Stimulated activated CD4-positive, alpha-beta T cell treated with anti-CD3 and anti-CD28 coated beads, Interleukin-1b, Interleukin-23, amount 100 ng/mL, for 1 hour (primary cell): ENCODE measurements at places on chromosomes 13 and 19.

- no peak for DNase-seq
Observed at GRCh38 chr19:2887391-2887914, 13.3 kb upstream of the ZNF57 start.

DNA sequence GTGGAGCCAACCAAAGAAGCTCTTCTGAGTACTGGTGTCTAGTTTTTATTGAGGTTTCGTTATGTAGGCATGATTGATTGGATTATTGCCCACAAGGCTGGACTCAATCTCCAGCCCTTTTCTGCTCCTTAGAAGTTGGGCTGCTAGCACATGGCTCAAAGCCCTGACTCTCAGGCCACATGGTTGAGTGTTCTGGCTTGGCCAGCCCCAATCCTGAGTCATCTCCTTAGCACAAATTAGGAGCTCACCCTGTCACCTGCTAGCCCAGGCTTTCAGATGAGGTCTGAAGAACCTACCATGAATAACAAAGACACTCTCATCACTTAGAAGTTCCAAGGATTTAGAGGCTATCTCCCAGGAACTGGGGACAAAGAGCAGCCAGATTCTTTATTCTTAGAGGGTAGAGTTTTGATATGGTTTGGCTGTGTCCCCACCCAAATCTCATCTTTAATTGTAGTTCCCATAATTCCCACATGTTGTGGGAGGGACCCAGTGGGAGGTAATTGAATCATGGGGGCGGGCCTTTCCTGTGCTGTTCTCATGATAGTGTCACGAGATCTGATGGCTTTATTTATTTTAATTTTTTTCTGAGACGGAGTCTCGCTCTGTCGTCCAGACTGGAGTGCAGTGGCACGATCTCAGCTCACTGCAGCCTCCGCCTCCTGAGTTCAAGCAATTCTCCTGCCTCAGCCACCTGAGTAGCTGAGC, 11.3 kb downstream of the DPY19L3 start:
- no peak for DNase-seq

DNA sequence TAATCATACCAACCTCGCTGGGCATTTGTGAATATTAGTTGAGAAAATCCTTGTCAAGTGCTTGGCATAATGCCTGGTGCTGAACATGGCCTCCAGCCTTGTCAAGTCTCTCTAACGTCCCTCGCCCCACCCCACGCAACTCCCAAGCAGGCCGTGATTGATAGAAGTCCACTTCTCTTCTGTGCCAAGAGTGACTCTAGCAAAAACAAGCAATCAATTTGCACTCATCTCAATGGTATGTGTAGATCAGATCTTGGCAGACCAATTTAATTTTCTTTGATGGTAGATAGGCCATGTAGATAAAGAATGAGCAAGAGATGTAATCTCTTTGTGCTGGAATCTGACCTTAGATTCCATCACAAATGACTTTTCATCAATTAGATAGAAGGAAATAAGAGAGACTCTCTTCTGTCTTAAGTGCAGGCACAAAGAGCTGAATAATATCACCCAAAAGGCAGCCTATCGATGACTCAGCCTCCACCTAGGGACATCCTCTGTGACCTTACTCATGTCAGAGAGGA, 31.0 kb upstream of the KATNAL1 start:
- no peak for DNase-seq

GRCh38 chr13:43306372-43306771, 283.0 kb downstream of the DNAJC15 start:
- no peak for DNase-seq

GRCh38 chr13:32845952-32846950, 170.0 kb upstream of the KL start:
- no peak for DNase-seq

GRCh38 chr19:5225486-5226345, 114.9 kb downstream of the PTPRS start:
- DNase-seq: no peak

DNA sequence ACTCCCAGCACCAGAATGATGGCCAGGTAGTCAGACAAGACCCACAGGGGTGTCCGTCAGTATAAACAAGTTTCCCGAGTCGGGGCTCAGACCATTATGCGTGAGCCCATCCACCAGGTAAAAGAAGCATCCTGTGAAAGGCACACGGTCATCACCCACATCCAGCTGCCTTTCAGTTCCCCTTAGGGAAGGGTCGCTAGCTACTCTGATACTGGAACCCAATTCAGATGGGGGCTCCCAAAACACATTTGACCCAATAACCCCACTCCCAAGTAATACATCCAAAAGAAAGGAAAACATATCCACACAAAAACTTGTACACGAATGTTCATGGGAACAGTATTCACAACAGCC, 66.8 kb downstream of the STK24 start:
- DNase-seq: no peak

DNA sequence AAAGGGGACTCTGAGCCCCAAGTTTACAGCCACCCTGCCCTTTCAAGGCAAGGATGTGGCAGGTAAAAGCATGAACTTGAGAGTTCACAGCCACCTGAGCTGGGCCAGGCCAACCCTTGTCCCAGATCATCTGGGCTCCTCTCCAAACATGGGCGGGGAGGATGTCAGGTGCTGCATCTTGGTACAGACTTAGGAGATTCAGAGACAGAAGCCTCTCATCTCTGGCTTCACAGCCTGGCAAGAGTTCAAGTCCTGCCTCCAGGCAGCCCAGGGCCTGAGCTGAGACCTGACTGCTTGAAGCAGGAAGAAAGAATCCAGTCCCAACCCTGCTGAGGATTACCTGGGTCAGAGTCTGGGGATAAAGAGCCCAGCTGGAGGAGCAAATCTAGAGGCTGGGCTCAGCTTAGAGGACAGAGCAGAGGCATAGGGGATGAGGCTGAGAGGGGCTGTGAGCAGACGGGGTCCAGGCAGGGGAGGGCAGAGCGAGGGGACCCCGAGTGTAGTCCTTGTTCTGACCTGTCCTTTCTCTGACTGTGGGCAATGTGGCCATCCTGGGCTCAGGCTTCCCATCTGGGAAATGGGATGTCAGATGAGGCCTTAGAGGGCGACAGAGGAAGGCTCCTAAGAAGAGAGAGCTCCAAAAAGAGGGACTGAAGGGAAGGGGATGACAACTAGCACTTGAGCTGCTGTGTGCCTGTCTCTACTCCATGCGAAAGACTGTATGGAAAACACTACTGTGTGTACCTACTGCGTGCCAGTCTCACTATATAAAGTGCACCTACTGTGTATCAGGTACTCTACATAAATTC, 6.6 kb upstream of the OR10H5 start:
- DNase-seq: no peak

GRCh38 chr13:70339738-70340137, 231.5 kb upstream of the KLHL1 start:
- no peak for DNase-seq

GRCh38 chr19:7795555-7796161, 32.6 kb downstream of the CLEC4M start:
- no peak for DNase-seq

DNA sequence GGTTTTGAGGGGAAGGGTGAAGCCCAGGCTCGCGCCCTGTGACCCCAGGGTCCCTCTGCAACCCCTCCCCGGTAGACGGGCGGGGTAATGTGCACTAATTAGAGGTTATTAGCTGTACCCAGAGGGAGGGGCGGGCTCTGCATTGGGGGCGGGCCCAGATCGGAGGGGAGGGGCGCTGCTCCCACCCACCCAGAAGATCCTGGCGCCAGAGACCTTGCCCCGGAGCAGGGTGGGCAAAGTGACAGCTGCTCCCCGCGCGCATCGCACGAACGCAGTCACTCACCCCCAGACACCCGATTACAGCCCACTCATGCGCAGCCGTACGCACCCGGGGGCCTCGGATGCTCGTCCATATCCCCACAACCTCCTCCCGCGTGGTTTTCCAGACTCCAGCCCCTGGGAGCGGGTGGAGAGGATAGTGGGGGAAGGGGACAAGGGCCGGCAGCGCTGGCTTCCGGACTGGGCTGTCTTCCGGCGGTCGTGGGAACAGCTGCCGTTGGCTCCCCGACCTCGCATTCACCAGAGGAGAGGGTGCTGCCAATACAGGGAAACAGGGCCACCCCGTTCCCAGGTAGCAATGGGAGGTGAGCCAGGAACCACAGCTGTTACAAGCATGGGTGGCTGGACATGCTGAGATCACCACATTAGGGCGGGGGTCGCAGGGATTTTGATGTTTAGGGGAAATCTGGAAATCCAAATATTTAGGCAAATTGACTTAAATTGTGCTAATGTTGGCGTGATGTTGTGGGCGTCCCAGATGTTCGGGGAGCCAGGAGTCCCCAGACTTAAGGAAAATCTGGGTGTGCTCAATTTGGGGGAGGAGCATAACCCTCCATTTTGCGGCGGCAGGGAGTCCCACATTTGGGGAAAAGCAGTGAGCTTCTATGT, 2.9 kb upstream of the HOOK2 start:
- DNase-seq: no peak

DNA sequence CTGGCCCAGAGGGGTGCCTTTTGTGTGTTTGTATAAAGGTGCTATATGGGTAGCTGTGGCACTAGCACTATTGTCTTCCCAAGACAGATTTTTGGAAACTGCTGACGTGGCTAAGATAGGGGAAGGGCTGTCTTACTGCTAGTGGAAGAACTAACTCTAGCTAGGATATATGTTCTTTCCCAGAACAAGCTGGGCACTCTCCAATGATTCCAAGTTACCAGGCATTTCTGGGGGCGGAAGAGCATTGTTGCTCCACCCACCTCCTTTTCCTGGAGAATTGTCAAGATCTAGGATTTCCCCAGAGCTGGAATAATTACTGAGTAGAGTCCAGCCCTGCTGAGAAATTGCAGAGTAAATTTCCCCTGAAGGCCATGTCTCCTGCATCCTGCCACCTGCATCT, 408.3 kb downstream of the KLF5 start:
- no peak for DNase-seq

DNA sequence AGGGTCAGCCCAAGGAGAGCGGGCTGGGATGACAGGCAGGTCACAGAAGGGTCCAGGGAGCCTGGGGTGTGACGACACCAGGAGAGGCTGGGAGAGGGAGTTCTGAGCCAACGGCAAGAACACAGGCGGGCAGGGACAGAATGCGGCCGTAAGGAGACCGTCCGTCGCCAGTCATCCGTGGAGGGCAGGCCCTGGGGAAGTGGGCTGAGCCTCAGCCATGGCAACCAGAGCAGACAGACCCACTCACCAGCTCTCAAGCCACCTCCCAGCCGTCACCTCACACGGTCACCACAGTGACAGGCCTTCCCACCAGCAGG, 3.7 kb upstream of the TMEM86B start:
- DNase-seq: no peak

GRCh38 chr13:96993634-96994016, 651 bp downstream of the OXGR1 start:
- DNase-seq: no peak

DNA sequence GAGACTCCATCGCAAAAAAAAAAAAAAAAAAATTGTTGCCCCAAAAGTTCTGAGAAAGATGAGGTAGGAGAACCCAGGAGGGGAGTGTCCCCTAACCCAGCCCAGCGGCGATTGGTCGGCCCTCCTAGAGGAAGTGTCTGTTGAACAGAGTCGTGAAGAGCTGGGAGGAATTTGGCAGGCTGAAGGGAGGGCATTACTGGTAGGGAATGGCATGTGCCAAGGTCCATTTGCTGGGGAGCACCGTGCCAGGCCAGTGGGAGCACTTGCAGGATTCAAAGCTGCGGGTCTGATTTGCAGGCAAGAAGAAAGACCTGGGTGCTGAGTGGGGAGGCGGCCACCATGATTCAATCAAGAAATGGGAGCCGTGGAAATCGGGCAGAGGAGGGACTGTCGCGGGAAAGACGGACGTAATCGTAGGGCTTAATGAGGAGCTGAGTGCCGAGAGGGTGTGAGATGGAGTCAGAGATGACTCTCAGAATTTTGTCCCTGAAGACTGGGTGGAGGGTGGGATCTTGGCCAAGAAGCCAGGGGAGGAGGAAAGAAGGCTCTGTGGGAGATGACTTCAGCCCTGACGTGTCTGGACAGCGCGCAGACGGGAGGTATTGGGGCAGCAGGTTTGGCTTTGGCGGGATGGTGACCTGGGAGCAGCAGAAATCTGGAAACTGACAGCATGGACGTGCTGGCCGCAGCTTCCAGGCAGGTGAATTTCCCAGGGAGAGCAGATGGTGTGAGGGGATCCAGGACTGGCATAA, 15.4 kb downstream of the CERS4 start:
- no peak for DNase-seq

GRCh38 chr13:112876305-112877000, 92.6 kb upstream of the MCF2L start:
- DNase-seq: no peak

GRCh38 chr13:100529666-100530377, 58.8 kb downstream of the GGACT start:
- DNase-seq: no peak

- DNase-seq: no peak
Observed at GRCh38 chr13:36057547-36057946, 73.6 kb downstream of the DCLK1 start.

- DNase-seq: no peak
Observed at GRCh38 chr19:56732976-56733375, 61.4 kb upstream of the ZNF835 start.

DNA sequence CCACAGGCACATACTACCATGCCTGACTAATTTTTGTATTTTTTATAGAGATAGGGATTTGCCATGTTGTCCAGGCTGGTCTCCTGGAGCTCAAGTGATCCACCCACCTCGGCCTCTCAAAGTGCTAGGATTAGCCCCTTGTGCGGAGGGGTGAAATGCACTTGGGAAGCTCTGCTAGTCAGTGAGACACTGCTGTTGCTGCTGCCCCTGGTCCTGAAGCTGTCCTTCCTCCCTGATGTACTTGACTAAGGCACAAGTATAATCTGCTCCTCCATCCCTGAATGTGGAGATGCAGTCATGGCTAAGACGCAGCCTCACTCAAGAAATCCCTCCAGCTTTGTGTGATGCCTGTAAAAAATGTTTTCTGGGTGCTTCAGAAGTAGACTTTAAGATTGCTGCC, 124.5 kb downstream of the KCTD15 start:
- DNase-seq: no peak

GRCh38 chr19:49335071-49335783, at the start of gene CD37:
Gene CD37, plus strand, starts transcription at chr19:49335406. Its CDS starts 135 bp downstream, at chr19:49335541.
- DNase-seq: no peak

- peak; percentile 44 for DNase-seq
Observed at GRCh38 chr13:49976314-49977258, 20.3 kb upstream of the TRIM13 start.

DNA sequence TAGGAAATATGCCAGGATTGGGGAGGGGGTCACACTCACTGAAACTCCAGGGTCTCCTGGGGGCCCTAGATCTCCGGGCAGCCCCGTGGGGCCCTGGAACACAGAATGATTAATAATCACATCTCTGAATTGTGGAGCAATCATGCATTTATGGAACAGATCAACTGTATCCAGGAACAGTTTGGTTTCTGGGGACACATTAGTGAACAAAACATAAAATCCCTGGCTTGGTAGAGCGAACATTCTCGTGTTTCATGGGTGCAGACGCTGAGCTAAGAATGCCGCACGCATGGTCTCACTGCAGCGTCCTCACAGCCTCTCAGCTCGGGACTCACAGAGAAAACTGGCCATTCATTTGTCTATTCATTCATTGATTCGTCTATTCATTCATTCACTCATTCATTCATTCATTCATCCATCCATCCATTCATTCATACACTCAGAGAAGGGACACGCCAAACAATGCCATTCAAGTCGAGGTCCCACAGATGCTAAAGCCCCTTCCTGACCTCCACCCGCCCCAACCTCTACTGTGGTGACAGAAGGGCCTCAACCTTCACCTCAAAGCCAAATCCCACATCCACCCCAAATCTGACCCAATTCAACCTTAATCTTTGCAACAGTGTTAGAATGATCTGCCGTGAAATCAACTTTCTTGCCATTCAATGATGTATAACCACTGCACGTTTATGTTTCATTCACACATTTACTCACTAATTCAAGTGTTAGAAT, 35.0 kb upstream of the OLFM2 start:
- DNase-seq: no peak

GRCh38 chr19:6250024-6250615, 29.7 kb downstream of the MLLT1 start:
- no peak for DNase-seq

GRCh38 chr13:67696775-67697174, 466.6 kb upstream of the PCDH9 start:
- DNase-seq: no peak
